ENCODE measurements at places on chromosomes 3 and 15.

DNA sequence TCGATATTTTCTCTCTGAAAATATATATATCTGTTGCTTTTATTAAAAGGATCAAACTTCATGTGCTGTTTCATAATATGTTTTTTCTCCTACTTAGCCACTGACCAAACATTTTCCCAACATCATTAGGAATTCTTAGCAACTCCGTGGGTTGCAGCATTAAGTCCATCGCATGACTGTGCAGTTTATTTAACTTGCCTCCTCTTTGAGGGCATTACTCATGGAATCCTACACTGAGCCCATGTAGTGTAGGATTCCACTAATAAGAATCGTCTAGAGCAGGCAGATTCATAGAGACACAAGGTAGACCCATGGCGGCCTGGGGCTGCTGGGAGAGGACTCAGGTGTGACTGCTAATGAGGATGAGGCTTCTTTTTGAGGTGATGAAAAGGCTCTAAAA, 49.3 kb downstream of the CMTM6 start:
- DNase-seq: no peak

DNA sequence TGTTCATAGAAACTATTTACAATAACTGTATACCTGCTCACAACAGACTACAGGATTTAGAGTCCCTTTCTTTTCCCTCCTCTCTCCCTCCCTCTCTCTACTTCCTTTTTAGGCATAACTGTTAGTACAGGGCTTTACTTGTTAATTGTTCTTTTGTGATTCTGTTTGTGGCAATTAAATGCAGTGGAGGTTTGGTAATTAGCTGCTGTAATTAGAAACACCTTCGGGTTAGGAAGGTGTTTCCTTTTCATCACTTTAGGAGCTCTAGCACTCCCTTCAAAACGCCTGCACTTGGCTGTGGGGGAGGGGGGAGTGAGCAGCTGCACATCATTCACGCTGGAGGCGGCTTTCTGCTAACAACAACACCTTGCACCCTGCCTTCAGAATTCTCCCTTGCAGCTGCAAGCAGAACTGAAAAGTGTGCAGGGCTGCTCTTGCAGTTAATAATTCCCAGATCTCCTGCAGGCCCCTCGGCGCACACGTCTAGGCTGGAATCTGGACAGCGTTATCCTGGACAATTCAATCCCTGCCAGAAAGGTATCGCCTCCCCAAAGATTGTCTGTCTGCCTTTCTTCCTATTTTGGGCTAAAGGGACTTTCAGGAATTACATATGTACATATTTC, 242.6 kb upstream of the RGMA start:
- DNase-seq: no peak

- DNase-seq: no peak
Observed at GRCh38 chr3:194690501-194691372, 5.1 kb downstream of the FAM43A start.

DNA sequence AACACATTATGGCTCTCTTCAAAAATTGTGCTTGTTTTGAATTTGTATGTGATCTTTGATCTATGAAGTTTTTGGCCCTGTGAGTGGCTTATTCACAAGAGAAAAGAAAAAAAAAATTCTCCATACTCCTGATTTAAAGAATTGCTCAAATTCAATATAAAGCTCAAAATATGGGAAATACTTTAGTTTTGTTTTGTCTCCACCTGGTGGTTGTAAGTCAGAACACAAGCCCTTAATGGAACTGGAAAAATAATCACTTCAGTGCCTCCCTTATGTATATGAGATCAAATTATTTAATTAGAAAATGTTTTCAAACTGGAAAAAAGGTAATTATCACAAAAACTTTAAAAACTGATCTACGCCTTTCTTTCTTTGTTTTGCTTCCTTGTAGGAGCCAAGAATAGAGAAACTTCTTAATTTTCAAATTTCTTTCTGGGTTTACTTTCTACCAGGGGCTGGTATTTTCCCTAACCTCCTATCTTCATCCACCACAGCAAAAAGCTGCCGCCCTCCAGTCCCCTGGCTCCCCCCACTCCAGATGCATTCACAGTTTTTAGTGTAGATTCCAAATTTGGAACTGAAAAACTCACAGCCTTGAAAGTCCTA, 50.6 kb downstream of the SERP1 start:
- DNase-seq: peak; percentile 50
